NCI-H2029 treated with DMSO at 0.1 percent for 48 hours (cell line): ENCODE measurements at places on chromosomes 11 and 22.

DNA sequence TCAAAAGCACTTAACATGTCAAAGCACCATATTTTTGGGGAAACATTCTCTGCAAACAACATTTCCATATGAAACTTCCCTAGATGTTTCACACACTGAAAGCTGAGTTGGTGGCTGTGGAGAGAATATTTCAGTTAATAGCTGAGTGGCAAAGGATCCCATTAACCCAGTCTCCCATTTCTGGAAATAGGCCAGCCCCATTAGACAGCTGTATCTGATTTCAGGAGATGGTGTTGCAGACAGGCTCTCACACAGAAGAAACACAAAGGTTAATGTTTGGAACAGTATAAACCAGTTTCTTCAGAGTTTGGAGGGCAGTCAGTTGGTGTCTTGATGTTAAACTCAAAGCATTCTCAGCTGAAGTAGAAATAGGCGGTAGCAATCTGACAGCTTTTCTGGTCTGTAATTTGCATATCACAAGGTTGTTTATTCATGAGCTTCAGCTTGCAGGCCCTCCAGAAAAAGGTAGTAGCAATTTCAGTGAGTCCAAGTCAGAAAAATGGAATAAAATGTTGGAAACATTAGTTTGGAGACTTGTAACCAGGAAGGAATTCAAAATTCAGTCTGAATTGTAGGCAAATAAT lies 15.5 kb upstream of the ZBTB44 start:
- DNase-seq = peak; percentile 45

DNA sequence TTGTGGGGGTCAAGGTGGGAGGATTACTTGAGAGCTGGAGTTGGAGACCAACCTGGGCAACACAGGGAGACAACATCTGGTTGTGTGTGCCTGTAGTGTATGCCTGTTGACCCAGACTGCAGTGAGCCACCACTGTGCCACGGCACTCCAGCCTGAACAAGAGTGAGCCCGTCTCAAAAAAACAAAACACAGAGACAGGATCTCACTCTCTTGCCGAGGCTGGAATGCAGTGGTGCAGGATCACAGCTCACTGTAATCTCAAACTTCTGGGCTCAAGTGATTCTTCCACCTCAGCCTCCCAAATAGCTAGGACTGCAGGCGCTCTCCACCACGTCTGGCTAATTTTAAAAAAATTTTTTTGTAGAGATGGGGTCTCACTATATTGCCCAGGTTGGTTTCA lies 112.5 kb downstream of the SGSM3 start:
- no peak for DNase-seq

GRCh38 chr11:2482204-2482603 lies 37.4 kb downstream of the KCNQ1 start:
- DNase-seq = peak; percentile 58

- no peak for DNase-seq
Measured at GRCh38 chr11:47324520-47324919, 28.0 kb downstream of the MYBPC3 start.

- no peak for DNase-seq
Measured at GRCh38 chr11:29628609-29629008, 388.2 kb downstream of the KCNA4 start.

GRCh38 chr11:15497366-15497765 lies 382.6 kb downstream of the INSC start:
- DNase-seq = no peak

- DNase-seq = no peak
Measured at GRCh38 chr11:46696212-46696558, 4.2 kb downstream of the ARHGAP1 start.

- peak; percentile 69 for DNase-seq
Measured at GRCh38 chr11:33857933-33858371, 33.9 kb downstream of the LMO2 start.

- DNase-seq = no peak
Measured at GRCh38 chr22:19115628-19116027, 6.6 kb downstream of the DGCR2 start.

DNA sequence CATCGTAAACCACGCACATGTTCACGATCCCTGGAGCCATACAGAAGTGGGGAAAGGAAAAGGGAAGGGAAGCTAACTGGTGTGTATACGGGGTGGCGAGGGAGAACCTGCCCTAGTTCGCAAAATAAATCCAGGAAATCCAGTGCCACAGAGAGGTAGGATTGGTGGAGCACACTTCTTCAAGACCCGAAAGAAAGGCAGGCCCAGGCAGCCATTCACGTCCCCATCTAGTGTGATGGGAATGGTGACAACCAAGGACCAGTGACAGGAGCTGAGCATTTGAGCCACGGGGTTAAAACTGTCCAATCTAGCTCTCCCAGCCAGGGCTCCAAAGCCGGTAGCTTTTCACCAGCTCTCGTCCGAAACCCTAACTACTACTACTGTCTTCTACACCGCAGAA lies 53.7 kb downstream of the IGSF9B start:
- no peak for DNase-seq

DNA sequence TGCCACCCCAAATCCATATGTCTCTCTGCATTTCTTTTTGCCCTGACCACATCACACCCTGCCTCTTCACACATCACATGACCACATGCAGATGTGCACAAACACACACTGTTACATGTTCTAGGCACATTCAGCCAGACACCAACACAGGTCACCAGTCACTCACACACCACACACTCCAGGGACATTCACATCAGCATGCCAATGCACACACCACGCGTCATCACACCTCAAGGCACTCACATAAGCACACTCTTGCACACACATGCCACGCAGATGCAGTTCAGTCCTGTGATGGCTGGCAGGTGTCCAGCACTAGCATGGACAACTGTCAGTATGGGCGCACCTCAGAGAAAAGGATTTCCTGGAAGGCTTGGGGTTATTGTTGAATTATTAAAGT lies 77.0 kb upstream of the MYOD1 start:
- DNase-seq = no peak

DNA sequence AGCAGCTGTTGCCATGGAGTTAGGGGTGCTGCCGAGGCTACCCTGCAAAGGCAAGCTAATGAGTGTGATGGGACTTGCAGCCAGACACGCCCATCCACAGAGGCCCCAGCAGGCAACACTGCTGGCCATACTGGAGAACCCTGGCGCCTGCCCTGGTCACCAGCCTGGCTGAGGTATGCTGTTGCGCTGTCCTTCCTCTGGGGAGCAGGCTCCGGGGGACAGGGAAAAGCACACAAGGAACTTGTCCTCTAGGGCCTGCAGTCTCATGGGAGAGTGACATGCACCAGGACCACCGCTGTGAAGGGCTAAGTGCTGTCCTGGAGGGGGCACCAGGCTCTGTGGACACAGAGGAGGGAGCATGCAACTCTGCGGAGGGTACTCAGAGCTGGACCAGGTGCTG lies 35.8 kb downstream of the TOM1 start:
- DNase-seq = no peak

DNA sequence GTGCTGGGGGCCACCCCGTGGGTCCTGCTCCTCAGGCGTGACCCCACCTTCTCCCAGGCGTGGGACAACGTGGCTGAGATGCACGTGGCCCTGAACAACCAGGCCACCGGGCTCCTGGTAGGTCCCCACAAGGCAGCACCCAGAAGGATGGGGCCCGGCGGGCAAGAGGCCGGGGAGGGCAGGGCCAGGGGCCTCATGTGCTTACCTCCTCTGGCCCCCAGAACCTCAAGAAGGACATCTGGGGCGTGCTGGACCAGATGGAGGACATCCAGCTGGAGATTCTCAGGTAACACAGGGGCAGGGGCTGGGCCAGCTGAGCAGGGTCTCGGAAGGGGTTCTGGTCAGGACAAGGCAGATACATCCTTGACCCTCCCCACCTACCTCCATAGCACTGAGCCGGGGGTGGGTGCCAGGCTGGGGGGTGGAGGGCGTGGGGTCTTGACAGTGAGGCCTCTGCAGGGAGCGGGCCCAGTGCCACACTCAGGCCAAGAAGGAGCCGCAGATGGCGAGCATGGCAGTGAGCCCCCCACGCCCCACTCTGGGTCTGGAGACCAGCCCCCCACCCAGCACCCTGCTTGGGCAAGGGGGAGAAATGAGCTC lies 186.3 kb downstream of the IGLL1 start:
- no peak for DNase-seq

DNA sequence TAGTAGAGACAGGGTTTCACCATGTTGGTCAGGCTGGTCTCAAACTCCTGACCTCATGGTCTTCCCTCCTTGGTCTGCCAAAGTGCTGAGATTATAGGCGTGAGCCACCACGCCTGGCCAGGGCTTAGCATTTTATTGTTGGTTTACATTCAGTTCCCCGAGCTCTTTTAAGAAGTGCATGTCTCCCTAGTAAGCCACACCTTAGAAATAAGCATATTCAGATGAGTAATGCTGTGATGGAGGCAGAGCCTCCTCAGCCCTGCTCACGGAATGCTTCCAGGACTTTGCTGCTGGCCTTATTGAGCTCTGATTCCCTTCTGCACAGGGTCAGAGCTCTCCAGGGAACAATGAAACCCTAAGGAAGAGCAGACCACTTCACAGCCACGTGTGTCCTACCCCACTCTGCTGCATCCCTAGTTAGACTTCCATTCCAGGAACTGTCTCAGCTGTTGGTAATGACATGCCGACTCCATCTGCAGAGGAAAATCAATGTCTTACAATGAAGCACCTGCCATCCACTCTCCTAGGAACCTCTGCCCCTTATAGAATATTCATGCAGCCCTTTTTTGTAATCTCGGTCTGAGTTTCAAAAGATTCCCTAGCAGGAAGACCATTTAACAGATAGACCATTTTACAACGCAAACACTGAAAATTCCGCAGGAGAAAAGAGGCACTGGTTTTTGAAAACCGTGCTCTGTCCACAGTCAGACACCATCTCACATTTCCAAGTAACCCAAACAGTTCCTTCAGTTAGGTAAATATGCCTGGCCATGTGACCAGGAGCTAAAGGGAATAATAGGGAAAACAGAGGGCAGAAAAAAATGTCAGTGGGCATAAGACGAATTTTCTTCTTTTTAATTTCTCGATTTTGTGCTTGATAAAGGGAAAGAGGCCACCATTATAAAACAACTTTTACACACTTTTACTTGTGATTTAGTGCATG lies 1.7 kb upstream of the JAM3 start:
- DNase-seq = no peak

- no peak for DNase-seq
Measured at GRCh38 chr22:33562501-33562900, 357.8 kb downstream of the LARGE1 start.

GRCh38 chr22:49298834-49299750 lies 528.6 kb downstream of the BRD1 start:
- DNase-seq = no peak

DNA sequence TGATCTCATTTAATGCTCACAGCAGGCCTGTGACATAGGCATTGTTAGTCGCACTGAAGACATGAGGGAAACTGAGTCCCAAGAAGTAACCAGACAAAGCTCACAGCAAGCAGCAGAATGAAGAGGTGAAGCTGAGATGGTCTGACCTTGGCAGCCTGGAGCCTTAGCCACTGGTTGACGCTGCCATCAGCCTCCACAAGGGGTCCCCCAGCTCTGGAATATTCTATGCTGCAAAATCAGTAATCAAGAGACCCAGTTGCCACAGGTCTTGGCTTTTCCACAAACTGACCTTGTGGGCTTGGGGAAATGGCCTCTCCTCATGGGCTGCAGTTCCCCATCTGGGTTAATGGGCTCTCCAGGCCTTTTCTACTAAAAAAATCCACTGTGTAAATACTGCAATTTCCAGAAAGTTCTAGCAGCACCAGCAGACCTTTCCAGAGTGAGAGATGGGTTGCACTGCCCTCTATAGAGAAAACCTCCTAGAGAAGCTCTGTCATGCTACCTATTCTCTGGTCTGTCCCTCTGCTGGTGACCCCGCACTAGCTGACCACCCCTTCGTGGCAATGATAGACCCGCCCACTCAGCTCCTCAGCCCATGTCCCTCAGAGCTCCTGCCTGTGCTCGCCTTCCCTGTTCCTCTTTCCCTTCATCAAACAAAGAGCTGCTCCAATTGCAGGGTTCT lies 22.6 kb upstream of the ISX start:
- no peak for DNase-seq

GRCh38 chr11:285894-286220 lies 3.1 kb upstream of the PGGHG start:
- no peak for DNase-seq

DNA sequence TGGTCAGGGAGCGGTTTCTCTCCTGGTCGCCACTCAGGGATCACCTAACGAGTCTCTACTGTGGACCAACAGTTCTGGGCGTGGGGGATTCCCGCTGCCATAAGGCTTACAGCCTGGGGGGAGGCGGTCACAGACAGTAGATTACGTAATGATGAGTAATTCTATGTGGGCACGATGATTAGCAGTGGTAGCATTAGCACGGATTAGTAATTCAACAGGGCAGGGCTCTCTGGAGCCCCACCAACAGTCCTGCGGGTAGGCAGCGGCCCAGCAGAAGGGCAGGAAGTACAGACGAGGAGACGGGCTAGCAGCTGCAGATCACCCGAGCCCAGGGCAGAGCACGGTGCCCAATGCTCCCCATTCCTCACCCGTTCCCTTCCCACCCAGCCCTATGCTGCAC lies 3.6 kb downstream of the SHISAL1 start:
- no peak for DNase-seq

DNA sequence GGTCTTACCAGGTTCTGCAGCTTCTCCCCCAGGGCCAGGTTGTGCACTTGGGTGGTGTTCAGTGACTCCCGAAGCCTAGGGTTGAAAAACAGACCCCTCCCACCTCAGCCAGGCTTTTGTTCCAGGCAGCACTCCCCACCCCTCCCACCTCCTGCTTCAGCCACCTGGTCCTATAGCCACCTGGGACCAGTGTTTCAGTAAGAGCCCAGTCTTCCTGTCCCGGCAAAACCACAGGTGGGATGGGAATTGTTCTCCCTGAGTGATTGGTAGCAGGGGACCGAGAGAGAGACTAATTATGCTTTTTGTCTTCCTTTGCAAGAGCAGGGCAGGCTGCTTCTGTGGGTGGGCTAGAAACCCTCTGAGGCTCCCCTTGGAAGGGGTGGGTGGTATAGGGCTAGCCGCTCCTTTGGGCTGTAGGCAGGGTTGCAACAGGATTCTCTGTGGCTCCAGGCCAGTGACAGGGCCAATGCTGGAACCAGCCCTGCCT lies 8.5 kb upstream of the NAALADL1 start:
- no peak for DNase-seq
